ENCODE measurements at places on chromosomes 3 and 15.

DNA sequence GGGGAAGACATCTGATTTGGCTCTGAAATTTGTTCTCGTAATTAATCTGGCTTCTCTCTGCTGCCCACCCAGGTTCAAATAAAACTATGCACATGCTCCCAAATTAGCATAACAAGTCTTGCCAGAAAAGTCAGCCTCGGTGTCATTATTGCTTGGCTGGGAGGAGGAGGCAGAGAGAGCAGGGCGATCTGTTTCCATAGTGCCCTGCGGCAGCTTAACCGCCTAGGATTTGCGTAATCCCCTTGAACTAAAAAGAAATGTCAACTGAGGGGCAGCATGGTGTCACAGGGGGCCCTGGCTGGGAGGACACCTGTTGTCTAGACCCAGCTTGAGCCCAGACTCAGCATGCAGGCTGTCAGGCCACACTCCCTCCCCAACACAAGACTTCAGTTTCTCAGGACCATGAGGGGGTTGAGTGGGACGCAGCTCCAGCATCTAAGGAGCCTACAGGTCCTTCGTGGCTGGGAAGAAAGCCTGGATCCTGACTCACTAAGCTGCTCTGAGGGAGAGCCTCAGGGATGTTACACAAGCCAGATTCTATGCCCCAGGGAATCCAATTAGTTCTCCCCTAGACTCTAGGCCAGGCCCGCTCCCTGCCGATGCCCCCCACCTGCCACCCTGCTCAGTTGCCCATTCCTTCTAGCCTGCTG lies 17.3 kb downstream of the MRPS11 start:
- DNase-seq, result no peak

DNA sequence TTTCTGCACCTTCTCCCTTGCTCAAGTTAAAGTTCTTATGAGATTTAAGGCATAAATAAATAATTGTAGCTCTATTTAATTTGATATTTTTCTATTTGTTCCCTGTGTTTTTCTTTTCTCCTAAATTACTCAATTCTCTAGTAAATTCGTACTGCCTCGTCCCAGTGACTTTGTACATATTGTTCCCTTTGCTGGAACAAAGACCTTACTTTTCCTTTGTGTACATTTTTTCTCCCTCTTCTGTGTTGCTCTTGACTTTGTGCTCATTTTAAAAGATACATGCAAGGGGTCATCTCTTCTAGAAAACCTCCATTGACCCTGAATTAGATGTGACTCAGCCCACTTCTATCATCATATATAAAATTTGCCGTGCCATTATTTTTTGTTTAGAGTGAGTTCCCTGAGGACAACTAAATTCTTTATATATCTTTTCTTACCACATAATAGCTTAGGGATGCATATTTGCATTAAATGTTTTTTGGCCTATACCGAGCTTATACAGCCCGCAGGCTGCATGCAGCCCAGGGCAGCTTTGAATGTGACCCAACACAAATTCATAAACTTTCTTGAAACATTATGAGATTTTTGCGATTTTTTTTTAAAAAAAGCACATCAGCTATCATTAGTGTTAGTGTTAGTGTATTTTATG lies 29.6 kb downstream of the PPP4R2 start:
- no peak for DNase-seq

DNA sequence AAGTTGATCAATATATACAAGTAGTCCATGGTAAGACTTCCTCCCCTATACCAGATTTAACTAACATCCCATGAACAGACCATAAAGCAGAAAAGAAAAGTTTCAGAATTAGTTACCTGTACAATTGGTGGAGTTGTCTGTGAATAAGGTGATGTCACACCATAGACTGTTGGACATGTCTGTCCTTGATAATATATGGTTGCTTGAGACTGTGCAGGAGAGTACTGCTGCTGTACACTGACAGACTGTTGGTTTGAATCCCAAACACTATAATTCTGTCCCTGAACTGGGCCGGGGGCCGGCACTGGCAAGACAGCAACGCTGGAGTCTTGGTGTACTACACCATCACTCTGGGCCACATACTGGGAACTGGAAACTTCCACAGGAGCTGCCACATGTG lies 77.2 kb downstream of the NBEAL2 start:
- DNase-seq, result no peak

DNA sequence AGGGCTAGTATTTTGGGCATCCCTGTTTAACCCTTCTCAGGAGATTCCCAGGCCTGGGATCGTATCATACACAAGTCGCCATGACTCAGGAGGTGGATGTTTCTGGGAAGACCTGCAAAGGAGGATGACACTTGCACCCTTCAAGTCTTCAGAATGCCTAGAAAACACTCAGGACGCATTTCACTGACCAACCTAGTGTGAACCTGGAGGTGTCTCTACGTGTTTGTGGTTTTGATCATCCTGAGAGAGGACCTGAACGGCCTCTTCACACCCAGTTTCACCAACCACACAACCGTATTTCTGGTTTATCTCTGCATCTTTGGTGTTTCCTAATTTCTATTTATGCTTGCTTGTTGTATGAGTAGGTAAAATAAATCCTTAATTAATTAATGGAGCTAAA lies 2.8 kb upstream of the CLDND1 start:
- DNase-seq, result no peak

GRCh38 chr3:48407542-48408099 lies 22.3 kb downstream of the PLXNB1 start:
- no peak for DNase-seq

DNA sequence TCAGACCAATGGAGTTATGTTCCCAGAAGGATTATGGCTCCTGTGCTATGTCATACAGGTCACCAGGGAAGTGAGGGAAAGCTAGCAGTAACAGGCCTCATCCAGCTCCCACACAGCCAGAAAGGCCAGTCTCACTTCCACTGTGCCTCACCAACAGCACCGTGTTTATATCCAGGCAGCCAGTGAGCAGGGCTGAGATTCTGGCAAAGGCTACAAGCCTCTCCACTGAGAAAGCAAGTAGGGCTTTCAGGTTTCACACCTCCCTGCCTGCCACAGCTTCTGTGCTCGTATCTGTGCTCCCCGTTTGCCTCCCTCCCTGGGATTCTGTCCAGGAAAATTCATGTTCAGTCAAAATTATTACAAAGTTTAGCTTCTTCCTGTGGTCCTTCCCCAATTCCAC lies 14.9 kb upstream of the CFAP20DC start:
- no peak for DNase-seq

DNA sequence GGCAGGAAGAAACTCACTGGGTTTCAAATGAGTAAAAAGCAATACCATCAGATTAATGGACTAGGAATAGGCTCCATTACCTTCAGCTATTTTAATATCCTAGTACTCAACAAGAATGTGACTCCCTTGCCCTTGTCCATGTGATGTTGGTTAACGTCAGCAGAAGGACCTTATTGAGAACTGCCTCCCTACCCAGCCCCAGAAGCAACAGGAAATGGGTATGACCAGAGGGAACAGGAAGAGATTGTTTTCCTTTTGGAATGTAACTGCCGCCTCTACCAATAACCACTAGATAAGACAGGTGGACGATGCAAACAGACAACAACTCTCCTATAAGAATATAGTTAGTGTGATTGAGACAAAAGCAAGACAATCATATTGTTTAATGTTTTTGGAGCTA lies 10.4 kb upstream of the MME start:
- no peak for DNase-seq

GRCh38 chr3:124694486-124694885 lies 35.8 kb upstream of the UMPS start:
- DNase-seq, result no peak

- no peak for DNase-seq
Observed at GRCh38 chr3:141280690-141281089, 49.1 kb downstream of the PXYLP1 start.

- DNase-seq, result no peak
Observed at GRCh38 chr3:120753810-120754209, 11.3 kb downstream of the GTF2E1 start.

GRCh38 chr3:27791956-27792355 lies 69.8 kb upstream of the EOMES start:
- no peak for DNase-seq

- DNase-seq, result no peak
Observed at GRCh38 chr3:62793946-62794345, 81.3 kb downstream of the CADPS start.

DNA sequence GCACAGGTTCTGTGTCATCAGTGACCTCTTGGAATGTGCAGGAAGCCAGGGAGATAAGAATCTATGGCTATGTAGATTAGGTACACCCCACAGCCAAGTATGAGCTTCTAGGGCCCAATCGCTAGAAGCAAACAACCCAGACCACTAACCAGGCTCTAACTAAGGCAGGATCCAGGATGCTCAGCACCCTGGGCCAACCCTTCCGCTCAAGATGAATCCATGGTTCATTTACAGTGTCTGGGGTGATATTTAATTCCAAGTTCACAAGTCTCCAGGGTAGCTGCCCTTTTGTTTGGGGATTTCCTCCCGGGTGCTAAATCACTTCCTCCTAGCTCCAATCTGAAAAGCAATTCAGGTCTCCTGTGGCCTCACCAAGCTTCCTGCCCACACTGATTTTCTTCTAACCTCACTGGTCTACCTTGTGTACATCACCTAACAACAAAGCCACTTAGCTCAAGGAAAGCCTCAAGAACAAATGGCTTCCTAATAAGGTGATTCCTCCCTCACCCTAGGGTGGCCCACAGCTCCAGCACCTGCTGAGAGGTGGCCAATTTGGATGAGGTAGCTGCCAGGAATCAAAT lies 2.4 kb downstream of the EHD4 start:
- no peak for DNase-seq

DNA sequence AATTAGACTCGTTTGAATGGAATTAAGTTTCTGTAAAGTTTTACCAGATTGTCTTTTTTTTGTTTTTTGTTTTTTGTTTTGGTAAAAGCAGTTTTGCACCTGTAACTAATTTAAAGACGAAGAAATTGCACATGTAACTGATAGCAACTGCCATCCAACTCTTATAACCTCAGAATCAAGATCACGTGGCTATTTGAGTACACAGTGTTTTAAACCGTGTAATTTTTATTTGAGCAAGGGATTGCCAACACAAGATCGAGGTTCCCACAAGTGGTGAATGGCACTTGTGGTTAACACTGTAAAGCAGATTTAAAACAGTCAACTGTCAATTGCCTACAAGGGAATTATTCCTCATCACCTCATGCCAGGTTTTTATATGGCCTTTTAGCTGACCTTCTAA lies 67.3 kb downstream of the PPARG start:
- DNase-seq, result no peak

DNA sequence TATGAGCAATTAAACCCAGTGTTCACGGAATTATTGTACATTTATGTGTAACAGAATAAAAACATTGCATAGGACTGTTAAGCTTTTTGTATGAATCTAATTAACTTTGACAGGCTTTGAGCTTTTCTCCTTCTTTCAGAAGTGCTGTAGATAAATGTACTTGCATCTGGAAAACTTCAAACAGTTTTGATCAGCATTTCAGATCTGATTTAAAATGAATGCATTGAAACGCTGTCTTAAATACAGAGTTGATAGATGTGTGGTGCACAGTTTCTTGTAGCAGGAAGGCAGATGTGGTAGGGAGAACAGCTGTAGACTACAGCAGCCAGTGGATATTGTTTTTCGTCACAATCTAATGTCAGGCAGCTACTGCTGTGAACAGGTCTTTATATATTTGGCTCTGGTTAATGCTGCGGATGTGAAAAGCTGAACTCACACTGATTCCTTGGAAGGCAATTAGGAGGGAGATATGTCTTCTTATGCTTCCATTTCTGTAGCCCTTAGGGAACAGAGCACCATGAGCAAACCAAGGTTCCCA lies 193.8 kb upstream of the GOLIM4 start:
- DNase-seq, result no peak

- no peak for DNase-seq
Observed at GRCh38 chr15:84951736-84952135, 29.9 kb upstream of the PDE8A start.

DNA sequence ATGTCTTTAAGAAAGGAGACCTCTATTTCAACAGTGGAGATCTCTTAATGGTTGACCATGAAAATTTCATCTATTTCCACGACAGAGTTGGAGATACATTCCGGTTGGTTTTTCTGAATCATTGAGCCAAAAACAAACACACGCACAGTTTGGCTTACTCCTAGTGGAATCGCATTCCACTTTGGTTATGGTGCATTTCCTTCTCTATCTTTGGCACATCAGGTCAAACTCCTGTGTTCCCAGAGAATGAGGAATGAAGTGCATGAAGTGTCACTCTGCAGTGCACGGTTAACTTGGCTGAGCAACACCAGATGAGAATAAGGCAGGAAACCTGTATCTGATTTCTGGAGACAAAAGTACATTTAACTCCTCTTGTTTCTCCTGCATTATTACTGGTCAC lies 38.5 kb downstream of the HDC start:
- no peak for DNase-seq

DNA sequence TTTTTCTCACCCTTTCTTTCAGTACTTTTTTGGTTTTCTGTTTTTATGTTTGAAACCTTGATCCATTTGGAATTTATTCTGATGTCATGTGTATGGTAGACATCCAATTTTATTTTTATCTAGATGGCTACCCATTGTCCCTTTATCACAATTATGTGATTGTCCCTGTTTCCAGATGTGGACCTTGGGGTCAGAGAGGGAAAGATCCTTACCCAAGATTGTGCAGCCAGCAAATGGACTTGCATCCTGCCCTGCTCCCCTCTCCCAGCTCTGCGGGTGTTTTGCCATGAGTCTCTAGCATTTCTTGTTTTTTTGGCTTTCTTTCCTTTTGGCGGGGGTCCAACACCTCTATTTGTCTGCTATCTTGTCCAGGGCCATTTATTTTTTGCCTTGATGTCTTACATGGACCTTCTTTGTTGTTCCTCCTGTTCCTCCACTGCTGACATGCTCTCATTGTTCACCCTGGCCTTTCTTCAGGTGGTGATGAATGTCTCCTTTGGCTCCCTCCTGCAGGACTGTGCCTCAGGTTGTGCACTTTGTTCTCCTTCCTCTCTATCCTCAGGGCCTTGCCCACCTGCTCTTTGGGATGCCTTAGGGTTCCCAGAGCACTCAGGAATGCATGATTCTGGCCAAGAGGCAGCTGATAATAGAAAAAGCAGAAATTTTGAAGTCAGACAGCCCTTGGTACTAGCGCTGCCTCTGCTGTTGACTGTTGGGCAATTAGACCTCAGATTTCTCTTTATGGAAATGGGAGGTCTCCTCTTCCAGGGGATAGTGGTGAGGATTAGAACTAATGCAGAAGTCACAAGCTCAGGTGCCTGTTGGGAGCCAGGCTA lies 84.3 kb downstream of the EEFSEC start:
- DNase-seq, result no peak

DNA sequence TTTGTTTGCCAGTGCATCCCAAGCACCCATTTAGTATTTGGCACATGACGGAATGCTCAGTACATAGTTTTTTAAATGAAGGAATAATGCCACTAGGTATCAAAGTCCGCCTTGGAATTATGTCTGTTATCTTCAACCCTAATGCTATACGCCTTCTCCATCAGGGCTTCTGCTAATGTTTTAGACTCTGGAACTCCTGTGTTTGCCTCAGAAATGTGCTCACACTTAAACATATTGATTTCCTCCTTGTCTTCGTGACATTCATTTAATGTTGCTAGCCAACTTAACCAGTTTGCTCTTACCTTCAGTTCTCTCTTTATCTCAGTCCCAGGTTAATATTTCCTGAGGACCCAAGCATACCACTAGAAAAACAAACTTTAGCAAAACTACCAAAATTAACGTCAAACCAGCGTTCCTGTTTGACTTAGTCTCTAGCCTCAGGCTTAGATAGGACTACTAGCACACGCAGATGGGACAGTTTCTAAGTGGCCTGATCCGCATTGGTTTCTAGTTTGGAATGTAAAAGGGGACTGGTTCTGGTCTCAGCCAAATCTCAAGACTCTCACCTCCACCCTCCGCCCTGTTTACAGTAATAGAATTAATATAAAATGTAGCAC lies 81.4 kb downstream of the IL1RAP start:
- DNase-seq, result no peak

GRCh38 chr15:64310036-64310435 lies 45.9 kb downstream of the CSNK1G1 start:
- DNase-seq, result no peak

Data from activated CD8-positive, alpha-beta memory T cell treated with anti-CD3 and anti-CD28 coated beads for 48 hours (primary cell).